ENCODE measurements at places on chromosomes 3 and 15.

DNA sequence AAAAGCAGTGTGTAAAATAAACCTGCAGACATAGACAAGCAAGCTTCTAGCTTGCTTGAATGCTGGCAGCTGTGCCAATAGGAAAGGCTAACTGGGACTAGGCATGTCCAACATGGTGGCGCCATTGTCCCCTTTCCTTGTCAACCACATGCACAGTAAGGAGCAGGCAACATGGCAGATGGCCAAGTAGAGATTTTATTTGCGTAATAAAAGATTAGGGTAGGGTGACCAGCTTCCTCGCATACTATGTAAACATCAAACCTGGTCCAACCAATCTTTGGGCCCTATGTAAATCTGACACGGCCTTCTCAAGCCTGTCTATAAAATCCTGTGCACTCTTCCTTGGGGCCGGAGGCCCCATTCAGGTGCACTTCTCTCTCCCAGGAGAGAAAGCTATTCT is 575.4 kb upstream of the GOLIM4 start:
- DNase-seq = no peak

DNA sequence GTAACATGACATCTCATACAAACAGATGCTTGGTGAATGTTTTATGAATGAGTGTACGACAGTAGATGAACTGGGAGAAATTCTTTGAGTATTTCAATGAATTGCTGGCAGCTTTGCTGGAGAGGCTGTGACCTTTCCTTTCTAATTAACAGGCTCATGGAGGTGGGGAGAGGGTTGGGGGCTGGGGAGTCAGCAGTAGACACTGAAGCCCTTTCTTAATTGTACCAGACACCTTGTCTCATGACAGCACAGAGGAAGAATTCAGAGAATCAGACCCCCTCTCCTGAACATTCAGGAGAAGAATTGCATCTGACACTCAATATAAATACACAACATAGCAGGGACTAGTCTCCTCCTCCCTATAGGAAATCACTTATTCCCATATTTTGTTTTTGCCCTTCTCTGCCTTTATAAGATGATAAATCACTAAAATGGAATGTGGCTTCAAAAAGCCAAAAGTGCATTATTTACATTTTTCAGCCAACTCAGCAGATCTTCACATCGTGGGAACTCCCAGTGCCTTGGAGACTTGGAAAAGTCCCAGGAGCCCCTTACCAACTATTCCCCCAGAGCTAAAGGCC is 66.2 kb upstream of the TPM1 start:
- DNase-seq = no peak

- DNase-seq = no peak
Observed at GRCh38 chr15:65212097-65212496, 824 bp upstream of the CILP start.

DNA sequence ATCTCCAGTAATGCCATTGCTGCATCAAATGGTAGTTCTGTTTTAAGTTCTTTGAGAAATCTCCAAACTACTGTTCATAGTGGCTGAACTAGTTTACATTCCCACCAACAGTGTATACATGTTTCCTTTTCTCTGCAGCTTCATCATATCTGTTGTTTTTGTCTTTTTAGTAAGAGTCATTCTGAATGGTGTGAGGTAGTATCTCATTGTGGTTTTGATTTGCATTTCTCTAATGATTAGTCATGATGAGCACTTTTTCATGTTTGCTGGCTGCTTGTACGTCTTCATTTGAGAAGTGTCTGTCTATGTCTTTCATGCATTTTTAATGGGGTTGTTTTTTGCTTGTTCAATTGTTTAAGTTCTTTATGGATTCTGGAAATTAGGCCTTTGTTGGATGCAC is 10.2 kb upstream of the GCSAM start:
- no peak for DNase-seq

GRCh38 chr15:63233667-63234423 is 43.6 kb upstream of the APH1B start:
- no peak for DNase-seq

- DNase-seq = no peak
Observed at GRCh38 chr3:153714588-153715290, 406.5 kb upstream of the ARHGEF26 start.

DNA sequence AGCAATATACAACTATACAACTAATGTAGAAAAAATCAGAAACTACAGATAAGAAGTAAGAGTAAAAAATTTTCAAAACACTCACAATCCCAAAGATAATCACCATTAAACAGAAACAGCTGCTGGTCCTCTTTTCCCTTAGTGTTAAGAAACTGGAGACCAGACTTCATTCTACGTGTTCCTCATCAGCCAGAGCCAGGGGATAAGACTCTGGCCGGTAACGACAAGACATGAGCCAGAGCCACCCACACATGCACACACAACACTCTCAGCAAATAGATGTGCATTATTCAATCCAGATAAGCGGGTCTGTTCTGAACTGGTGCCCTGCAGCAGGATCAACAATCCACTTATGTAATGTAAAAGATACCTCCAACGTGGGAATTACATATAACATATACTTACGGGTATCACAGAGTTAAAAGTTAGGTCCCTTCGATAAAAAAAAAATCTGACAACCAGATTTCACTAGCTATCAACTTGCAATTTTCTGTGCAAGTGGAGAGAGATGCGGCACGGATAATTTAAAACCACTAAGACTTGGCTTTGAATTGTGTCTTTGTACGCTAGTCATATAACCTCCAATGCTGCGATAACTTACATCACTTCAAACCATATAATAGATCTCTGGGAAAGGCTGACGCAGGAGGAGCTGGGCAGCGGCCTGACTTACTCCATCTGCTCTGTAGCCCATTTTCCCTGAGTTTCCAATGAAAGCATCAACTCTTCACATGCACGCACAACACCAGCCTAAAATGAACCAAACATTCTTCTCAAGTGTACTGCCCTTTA is 17.8 kb downstream of the PRICKLE2 start:
- no peak for DNase-seq

DNA sequence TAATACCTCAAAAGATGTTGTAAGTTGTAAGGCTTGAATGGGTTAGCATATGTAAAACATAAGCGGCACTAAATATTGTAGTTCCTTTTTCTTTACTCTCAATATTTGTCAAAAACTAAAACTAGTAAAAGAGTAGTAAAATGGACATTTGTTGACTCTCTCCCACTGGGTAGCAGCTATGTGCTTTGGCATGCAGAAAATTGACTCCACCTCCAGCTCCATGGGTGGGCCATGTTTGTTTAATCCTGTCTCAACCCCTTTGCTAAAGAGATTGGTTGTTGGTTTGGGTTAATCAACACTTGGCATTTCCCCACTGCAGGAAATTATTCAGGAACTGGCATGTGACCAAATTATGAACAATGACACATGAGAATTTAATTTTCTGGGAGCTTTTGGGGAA is 114.8 kb downstream of the EOMES start:
- no peak for DNase-seq

DNA sequence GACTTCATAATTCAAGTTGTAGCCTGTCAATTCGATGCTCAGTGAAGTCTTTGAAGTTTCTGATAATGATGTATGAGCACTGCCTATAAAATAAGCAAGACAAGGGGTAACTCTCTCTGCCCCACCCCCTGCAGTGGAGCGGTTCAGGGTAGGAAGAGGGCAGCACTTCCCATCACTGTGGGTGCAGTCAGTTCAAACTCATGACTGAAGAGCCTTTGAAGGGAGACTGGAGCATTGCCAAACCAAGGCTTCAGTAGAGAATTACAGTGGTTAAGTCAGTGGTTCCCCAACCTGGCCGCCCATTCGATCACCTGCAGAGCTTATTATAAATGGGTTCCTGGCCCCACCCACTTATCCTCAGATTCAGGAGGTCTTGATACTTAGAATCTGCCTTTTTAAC is 190.6 kb downstream of the SHQ1 start:
- DNase-seq = no peak

- no peak for DNase-seq
Observed at GRCh38 chr3:122415104-122415744, 638 bp downstream of the WDR5B start.

- no peak for DNase-seq
Observed at GRCh38 chr3:193665370-193665989, 72.5 kb downstream of the OPA1 start.

GRCh38 chr15:88393719-88394519 is 73.3 kb downstream of the MRPL46 start:
- DNase-seq = no peak

DNA sequence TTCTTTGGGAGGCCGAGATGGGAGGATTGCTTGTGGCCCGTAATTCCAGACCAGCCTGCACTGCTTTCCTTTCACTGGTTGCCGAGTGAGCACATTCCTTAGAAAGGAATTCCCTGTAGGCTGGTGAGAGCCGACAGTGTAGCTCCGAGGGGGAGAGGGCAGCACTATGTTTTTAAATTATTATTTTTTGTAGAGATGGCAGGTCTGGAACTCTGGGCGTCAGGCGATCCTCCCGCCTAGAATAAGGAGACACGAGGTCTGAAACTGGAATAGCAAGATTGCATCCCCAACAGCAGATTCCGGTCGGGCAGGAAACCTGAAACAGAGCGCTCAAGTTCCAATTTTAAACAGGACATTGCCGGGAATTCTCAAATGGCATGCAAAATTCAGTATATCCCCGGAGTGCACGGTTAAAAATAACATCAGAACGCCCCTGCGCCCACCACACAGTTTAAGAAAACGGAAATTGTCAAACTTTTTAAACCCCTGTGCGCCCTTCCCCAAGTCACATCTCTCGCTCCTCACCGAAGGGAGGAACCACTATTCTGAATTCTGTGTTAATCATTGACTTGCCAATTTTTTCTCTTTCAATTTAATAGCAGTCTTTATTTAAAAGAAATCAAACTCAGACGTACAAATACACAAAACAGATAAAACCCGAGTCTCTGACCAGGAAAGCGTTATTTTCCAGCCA is 643 bp upstream of the RNU5B-1 start:
- no peak for DNase-seq

DNA sequence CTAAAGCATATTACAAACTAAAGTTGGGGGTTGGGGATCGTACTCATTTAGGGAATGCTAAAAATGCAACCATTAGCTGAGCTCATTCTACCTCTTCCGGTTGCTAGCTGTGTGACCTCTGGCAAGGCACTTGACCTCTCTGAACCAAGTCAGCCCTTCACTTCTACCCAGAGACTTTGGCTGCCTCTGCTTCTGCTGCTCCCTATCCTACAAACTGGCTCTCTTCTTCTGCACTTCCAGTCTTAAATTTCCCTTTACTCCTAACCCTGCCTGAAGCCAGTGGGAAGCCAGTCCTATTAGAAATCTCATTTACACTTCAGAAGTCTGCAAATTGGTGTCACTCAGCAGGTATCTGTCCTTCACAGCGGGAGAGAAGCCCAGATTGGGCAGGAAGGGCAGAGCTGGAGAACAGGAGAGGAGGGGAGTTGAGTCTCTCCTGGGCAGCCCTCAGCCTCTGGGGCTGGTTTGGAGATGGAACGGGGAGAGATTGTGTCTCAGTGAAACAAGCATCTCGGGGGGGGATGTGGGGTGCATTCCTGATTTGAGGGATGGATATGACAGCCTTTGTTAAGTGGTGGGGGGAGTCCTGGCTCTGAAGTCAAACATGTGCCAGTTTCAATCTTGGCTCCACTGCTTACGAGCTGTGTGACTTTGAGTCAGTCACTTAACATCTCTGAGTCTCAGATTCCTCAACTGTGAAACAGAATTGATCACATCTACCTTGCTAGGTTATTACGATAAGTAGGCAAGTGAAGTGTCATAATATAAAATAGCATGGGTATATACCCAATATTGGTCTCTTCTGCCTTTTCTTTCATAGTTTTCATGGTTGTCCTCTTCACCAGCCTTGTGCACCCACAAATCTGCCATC is 7.8 kb upstream of the AEN start:
- no peak for DNase-seq

- DNase-seq = no peak
Observed at GRCh38 chr3:7382293-7383010, 521.5 kb downstream of the GRM7 start.

- DNase-seq = peak; percentile 61
Observed at GRCh38 chr15:27059610-27060202, 88.7 kb downstream of the GABRG3 start.

DNA sequence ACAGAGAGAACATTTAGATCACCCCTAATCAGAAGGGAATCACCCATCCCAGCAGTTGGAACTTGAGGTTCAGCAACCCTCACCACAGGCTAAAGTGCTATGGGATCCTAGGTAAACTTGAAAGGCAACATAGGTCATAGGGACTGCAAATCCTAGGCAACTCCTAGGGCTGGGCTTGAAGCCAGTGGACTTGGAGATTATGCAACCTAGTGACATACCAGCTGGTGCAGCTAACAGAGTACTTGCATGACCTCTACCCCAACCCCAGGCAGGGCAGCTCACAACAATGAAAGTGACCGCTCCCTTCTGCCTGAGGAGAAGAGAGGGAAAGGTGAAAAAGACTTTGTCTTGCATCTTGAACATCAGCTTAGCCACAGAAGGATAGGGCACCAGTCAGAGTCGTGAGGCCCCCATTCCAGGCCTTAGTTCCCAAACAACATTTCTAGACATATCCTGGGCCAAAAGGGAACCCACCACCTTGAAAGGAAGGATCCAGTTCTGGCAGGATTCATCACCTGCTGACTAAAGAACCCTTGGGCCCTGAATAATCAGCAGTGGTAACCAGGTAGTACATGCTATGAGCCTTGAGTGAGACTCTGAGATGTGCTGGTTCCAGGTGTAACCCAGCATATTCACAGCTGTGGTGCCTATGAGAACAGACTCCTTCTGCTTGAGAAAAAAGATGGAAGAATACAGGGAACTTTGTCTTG is 37.6 kb upstream of the FBN1 start:
- no peak for DNase-seq

DNA sequence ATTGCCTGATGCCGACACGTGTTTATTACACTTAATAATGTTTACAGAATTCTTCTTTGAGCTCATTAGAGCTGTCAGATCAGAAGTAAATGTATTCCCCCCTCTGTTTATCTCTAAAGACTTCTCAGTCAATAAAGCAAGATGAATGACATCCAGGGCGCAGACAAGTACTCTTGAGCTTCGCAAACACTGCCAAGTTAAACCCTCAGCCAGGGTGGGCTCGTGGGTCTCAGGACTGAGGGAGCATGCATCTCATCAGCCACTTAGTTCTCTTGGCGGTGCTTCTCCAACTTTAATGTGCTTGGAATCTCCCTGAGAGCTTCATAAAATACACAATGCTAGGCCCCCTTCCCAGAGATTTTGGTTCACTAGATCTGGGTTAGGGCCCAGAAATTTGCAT is 333.9 kb upstream of the THRB start:
- no peak for DNase-seq

DNA sequence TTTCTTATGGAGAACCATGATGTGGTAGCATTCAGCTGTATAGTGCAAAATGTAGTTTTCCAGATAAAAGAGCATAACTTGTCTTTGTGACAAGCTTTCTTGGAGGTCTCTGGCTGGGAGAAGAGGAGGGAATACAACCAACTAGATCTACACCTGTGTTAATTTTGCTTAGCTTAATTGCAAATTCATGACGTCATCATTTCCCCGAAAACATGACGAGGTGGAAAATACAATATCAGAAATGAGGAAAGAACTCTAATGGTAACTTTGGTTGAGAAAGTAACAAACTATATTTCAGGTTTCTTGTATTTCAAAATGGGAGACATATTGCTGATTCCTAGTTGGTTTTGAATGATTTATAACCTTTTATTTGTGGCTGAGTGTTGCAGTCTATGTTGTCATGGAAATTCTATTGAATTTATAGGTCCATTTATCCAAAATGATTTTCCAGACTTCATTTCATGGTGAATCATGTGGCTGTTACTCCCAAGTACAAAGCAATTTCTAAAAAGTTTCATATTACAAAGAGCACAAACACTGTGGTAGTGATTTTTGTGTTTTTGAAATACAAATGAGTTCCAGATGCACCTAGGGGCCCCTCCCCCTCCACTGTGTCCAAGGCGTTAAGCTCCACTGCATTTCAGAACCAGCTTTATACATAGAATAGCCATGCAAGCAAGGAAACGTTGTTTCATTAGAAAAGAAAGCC is 307.2 kb downstream of the FEZF2 start:
- DNase-seq = no peak

GRCh38 chr3:186530415-186530814 is 13.8 kb downstream of the CRYGS start:
- no peak for DNase-seq
